ENCODE measurements at places on chromosomes 1 and 21.

DNA sequence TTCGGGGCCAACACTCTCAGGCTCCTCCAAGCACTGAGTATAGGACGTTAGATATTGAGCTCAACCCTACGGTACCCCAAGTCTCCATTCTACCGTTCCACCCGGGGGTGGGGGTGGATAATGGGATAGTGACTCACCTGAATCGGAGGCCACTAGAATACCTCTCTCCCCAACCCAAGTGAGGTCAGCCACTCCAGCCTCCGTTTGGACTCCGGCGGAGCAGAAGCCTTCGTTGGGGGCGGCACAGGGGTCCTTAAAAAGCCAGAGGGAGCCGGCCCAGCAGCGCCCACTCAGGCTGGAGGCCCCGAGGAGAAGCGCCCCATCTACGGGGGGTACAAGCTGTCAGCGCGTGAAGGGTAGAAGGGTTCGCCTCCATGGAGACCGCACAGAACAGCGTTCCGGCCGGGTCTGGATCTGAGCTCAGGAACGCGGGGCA lies 556 bp downstream of the WDR77 start:
- DNase-seq, result no peak

DNA sequence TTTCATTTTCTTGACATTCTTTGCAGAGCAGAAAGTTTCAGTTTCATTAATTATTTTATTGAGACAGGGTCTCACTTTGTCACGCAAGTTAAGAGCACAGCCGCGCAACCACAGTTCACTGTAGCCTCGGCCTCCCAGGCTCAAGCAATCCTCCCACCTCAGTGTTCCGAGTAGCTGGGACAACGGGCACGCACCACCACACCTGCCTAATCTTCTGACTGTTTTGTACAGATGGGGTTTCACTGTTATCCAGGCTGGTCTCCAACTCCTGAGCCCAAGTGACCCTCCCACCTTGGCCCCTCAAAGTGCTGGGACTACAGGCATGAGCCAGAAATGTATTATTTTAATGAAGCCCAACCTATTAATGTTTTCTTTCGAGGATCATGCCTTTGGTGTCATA lies 3.0 kb upstream of the SPATC1L start:
- DNase-seq, result no peak

DNA sequence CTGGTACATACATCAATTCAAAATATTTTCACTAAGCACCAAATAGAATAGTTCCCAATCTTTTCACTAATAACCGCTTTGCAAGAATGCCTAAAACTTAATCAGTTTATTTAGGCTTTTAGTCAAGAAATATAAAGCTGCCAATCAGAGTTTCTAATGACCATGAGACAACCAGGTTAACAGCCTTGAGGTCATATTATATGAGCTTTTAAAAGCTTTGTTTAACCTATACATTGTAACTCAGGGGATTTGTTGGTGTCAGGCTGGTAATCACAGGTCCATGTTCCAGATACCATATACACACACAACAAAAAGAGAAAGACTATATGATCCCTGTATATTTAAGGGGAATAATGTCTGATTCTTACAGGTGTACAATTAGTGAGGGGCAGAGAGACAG lies 246.2 kb upstream of the ADGRL2 start:
- DNase-seq, result no peak

GRCh38 chr1:199124351-199124750 lies 485.5 kb downstream of the PTPRC start:
- DNase-seq, result no peak

DNA sequence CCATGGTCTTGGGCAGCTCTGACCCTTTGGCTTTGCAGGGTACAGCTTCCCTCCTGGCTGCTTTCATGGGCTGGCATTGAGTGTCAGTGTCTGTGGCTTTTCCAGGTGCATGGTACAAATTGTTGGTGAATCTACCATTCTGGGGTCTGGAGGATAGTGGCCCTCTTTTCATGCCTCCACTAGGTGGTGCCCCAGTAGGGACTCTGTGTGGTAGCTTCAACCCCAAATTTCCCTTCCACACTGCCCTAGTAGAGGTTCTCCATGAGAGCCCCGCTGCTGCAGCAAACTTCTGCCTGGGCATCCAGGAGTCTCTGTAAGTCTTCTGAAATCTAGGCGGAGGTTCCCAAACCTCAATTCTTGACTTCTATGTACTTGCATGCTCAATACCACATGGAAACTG lies 494.5 kb upstream of the LRRC7 start:
- no peak for DNase-seq

- DNase-seq, result no peak
Observed at GRCh38 chr1:54490361-54491248, 57.4 kb upstream of the ACOT11 start.

- DNase-seq, result no peak
Observed at GRCh38 chr1:207186503-207186902, 82.5 kb downstream of the C4BPA start.

GRCh38 chr1:70227439-70227838 lies 6.3 kb downstream of the SRSF11 start:
- DNase-seq, result no peak

GRCh38 chr1:4375812-4376211 lies 278.6 kb upstream of the AJAP1 start:
- DNase-seq, result no peak

DNA sequence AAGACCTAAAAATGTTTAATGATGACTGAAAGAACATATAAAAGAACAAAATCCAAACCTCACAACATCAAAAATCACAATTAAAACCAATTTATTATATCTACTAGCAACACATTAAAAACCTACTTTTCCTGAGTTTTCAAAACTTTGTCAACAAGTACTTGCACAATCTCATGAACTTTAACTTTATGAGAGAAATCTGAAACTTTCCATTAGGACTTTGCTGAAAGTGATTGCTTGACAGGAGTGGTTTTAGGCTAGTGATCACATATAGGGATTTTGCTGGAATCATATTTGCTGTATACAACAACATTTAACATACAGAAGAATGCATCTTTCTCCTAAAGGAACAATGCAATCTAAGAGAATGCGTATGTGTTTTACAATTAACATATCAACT lies 13.2 kb downstream of the HNRNPR start:
- no peak for DNase-seq

DNA sequence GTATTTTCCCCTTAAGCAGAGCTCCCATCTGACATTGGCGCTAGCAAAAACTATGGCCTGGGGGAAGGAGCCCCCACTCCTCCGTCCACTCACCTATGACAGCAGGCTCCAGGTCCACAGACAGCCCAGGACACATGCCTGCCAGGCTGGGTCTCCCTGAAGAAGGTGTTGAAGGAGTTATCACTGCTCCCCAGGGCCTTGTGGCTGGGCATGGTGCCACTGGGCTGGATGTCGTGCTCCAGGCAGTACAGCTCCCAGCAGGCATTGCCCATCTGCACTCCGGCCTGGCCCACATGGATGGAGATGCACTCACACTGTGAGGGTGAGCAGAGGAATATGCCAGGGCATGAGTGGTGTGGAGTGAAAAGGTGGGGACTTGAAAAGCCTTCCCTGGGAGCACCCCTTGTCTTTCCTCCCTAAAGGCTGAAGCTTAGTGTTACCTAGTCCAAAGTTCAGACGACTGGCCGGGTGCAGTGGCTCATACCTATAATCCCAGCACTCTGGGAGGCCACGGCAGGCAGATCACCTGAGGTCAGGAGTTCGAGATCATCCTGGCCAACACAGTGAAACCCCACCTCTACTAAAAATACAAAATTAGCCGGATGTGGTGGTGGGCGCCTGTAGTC lies 30.0 kb downstream of the RABIF start:
- no peak for DNase-seq

GRCh38 chr1:204885288-204885711 lies 14.6 kb downstream of the NFASC start:
- DNase-seq, result no peak

DNA sequence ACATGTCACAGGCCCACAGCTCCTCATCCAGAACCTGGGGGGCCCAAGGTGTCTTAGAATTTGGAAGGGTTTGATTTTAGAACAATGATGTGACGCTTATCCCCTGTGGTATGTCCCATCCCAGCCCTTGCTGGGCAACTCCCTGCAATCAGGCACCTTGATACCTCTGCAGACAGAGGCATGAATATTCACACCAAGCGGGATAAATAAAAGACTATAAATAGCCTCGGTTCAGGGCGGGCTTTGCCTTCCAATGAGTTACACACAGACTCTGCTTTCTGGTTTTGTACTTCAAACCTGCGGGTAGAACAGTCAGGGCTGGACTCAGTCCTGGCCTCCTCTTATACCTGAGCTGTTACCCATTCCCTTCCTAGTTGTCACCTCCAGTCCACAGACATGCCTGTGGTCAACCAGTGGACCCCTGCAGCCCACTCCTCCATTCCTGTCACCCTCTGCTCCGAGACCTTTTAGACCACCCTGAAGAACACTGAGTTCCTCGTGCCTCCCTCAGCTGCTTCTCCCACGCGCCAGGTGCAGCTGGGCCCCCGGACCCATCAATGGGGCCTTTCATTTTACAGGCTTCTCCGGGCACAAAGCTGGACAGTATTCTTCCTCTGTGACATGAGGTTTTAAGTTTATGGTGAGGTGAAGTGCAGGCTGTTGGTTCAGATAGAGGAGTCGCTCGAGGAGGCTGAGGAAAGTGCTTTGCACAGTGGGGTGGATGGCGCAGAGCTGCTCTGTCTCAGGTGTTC lies 120.1 kb upstream of the TNR start:
- DNase-seq, result no peak

DNA sequence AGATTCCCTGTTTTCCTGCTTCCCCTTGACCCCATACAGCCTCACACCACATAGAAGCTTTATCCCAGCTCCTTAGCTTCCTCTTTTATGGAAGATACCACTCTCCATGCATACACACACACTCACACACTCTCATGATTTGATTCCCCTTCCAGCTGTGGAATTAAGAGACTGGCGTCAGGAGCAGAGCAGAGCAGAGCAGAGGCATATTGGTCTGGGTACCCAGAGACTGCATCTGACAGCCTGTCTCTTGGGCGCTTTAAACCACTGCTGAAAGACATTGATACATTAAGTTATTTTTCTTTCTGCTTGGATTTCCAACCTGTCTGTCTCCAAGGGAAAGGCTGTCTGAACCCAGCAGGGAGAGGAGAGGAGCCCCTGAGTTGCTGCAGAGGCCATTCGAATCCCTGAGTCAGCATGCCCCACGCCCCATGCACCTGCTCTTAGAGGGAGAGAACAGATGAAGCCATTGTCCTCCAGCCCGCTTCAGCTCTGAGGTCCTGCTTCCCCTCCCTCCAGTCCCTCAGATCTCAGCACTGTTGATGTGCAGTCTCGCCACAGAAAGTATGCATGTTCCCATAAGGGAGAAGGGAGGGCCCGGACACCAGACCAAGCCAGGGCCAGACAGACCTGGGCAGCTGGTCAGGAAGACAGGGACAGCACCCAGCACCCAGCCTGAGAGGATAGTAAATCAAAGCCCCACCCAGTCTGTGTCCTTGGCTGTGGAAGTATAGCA lies 66.7 kb upstream of the GJB5 start:
- DNase-seq, result no peak

DNA sequence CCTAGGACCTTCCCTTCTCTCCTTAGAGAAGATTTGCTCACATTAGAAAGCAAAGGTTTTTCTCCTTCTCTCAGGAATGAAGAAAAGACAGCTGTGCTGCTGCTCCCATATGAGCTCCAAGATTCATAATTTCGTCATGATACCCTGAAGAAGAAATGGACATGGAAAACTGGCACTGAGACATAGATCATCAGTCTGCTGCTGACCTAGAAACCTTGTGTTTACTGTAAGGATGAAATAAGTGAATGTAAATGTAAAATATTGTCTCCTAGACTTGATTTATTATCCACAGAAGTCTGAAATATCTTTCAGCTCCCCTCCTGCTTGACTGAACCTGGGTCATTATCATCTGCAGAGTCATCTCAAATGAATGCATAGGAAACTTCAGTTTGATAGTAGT lies 77.9 kb downstream of the ZC3H11B start:
- no peak for DNase-seq

DNA sequence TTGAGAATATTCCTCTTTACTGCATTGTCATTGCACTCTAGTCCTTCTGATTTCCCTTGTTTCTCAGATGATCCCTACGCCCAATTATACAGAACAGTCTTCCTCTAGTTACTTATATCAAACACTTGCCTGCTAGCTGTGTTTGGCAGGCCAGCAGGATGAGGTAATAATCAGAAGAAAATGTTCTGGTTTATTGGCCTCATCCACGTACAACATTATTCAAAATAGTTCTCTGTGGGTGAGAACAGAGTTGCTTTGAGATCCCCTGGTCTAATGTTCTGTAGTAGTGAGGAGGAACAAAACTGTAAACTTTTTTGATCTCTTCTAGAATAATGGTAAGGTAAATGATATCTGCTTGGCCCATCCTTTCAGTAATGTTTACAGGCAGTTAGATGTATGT lies 22.3 kb upstream of the C1orf105 start:
- DNase-seq, result no peak

GRCh38 chr1:115677565-115677964 lies 35.8 kb downstream of the VANGL1 start:
- no peak for DNase-seq

GRCh38 chr1:1109743-1110142 lies 6.1 kb downstream of the C1orf159 start:
- no peak for DNase-seq

GRCh38 chr1:247210062-247210375 lies 38.2 kb upstream of the ZNF124 start:
- no peak for DNase-seq

DNA sequence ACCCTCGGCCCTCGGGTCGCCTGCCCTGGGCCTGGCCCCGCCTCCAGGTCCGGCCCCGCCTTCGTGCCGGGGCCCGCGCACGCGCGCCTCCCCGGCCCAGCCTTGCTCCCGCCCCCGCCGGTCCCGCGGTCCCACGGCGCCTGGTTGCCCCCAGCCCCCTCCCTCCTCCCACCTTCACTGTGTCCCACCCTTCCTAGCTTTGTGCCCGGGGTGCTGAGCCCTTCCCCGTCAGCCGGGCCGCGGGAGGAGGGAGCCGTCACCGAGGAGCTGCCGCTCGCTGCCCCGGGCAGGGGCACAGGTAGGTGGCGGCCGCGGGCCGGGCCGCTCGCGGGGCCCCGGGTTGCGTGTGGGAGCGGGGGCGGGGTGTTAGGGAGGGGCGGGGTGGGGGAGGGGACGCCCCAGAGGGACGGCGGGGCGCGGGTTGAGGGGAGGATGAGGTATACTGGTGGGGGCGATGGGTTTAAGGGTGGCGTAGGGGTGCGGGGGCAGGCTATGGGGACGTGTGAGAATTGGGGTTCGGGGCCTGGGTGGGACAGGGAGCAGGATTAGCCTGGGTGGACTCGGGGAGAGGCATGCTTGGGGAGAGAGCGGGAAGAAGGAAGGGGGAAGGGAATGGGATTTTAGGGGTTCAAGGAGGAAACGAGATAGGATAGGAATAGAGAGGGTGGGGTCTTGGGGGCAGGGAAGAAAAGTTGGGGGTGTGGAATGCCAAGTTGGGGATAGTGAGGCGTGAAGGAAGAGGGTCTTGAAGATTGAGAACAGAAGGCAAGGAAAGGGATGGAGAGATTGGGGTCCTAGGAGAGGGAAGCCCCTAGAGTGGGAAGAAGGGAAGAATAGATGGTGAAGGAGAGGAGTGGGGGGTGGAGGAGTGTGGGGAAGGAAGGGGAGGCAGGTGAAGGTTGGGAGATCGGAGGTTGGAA lies at the start of gene LRRC42:
TSS of gene LRRC42 (plus strand) at position 99 of the 920 bp plus-strand sequence. CDS start 5,650 bp downstream, outside the sequence.
- peak; percentile 91 for DNase-seq

GRCh38 chr1:111538343-111539025 lies 35.1 kb upstream of the ADORA3 start:
- no peak for DNase-seq

GRCh38 chr21:31576428-31576827 lies 83.1 kb upstream of the SOD1 start:
- no peak for DNase-seq
